Mammary epithelial cell (primary cell): ENCODE measurements at places on chromosomes 7 and 10. TPM values are rescaled to one million over a fixed set of nuclear protein-coding genes. Genes with fewer than 3 reads are reported as not detected.

EPHB6 gene
- 0.66 TPM in 1 of 2 replicates, not detected in the other for total RNA-seq

SOSTDC1 gene
- total RNA-seq = 0.73 TPM in 1 of 2 replicates, not detected in the other

CRPPA gene
- 0.61 and 1.0 TPM in 2 replicates for total RNA-seq

PPP1R3C gene
- total RNA-seq = 11.3 TPM

DNA sequence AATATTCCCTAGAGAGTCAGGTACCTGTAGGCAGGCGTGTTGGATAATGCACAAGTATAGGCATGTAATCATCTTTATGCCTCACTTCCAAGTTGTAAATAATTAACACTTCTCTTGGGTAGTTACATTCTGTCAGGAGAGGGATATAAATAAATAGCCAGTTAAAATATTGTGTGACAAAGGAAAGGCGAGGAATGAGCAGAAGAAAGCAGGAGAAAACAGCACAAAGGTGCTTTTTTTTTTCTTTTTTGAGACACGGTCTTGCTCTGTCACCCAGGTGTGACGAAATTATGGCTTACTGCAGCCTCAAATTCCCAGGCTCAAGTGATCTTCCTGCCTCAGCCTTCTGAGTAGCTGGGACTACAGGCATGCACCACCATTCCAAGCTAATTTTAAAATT, 99.2 kb upstream of the LYZL2 start:
- DNase-seq = no peak

GRCh38 chr10:82358486-82359099, 483.6 kb downstream of the NRG3 start:
- DNase-seq = no peak

GRCh38 chr7:77320137-77320536, 96.0 kb downstream of the GSAP start:
- DNase-seq = no peak

- peak; percentile 86 for DNase-seq
Observed at GRCh38 chr10:93461807-93462178, 20.3 kb downstream of the MYOF start.

- DNase-seq = no peak
Observed at GRCh38 chr7:108384716-108385483, 71.3 kb downstream of the NRCAM start.

- DNase-seq = no peak
Observed at GRCh38 chr7:150756858-150757257, 19.6 kb downstream of the GIMAP5 start.

- DNase-seq = peak; percentile 23
Observed at GRCh38 chr10:74518061-74518460, 308.3 kb upstream of the KAT6B start.

DNA sequence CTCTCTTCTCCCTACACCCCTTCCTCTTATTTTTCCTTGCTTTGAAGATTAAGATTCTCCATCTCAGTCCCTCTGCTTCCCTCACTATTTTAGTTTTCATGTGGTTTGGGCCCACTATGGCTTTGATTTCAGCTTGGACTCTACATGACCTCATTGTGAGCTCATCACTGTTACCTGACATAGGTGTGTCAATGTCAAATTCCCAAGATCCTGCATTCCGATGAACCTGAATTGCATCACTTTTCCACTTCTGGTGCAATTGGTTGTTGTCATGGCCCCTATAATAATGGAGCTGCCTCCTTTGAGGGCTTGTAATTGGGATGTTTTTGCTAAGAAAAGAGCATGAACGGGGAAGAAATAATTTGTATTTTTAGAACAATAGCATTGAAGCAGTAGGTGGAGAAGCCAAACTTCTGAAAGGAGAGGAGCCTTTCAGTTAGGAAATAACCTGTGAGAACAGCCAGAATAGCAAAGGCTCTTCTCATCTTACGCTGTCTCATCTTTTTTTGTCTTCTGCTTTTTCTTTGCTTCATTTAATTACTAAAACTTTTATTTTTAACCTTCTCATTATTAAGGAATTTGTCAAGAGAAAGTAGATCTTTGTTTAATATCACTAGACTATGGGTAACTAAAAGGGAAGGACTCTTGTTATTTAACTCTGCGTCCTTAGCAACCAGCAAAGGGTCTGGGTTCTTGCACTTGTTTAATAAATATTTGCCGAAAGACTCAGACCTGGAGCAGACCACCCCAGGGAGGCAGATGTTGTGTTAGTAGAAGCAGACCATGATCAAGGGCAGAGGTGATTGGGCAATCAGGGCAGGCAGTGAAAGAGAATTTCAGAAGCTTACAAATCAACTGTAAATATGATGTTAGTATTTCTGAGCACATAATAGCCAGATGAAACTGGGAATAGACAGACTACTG, 95.4 kb downstream of the TES start:
- DNase-seq = peak; percentile 42

DNA sequence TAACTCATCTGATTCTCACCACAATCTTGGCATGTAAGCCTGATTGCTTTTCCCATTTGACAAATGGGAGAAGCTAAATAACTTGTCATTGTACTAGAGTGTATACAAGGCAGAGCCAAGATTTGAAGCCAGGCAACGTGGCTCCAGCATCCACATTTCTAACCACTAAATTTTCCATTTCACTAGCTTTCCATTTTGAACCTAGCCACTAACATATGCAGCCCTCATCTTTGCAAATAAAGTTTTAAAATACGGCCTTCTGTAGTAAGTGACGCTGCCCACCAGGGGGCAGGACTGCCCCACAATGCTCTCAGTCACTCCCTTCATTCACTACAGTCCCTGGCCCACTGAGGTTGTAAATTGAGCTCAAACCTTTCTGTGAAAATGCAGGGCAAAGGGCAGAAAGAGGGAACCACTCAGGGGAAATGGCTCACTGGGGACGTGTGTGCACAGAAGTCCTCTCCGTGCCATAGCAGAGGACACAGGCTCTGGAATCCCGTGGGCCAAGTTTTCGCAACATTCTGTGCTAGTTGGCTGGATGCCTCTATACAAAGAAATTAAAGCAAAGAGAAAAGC, 315.7 kb downstream of the TNS3 start:
- peak; percentile 33 for DNase-seq
